ENCODE measurements at places on chromosomes 2 and 18.
A peak's percentile ranks its signal among the peaks of the same experiment; 100 is the strongest.

DNA sequence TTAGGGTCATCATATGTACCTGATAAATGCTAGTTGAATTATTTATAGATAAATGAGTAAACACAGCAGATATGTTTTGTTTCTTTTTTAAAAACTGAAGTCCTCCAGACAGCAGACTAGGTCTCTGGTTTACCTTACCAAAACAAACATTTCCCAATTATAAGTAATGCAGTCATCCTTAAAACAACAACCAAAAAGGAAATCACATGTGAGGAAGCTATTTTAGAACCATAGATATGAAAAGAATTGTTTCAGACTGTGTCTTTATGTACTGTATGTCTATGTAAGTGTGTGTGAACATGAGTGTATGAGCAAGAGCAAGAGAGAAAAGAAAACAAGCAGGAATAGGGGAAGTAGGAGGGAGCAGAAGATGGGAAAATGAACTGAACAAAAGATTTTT lies 441.0 kb downstream of the CPS1 start:
- DNase-seq, result no peak

- DNase-seq, result no peak
Observed at GRCh38 chr2:46601328-46601963, 122.1 kb downstream of the TMEM247 start.

DNA sequence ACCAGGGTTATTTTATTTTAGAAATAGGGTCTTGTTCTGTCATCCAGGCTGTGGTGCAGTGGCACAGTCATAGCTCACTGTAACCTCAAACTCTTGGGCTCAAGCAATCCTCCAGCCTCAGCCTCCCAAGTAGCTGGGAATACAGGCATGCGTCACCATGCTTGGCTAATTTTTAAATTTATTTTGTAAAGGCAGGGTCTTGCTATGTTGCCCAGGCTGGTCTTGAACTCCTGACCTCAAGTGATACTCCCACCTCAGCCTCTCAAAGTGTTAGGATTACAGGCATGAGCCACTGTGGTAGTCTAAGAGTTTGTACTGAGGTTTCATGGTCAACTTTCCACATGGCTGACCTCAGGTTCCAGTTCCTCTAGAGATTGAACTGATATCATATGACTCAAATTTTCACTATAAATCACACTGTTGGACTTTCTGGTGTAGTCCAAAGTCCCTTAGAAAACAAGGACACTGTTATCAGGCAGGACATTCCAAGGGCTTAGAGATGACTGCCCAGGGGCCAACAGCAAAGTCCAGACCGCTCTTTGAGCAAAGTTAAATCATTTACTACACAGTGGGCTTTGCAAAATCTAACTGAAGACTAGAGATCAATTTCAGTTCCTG lies 82.0 kb upstream of the MEX3C start:
- DNase-seq, result no peak

GRCh38 chr18:58911241-58911640 lies 46.6 kb downstream of the ZNF532 start:
- DNase-seq, result no peak

GRCh38 chr2:218263817-218264641 lies 3.2 kb downstream of the GPBAR1 start:
- DNase-seq, result peak; percentile 45

DNA sequence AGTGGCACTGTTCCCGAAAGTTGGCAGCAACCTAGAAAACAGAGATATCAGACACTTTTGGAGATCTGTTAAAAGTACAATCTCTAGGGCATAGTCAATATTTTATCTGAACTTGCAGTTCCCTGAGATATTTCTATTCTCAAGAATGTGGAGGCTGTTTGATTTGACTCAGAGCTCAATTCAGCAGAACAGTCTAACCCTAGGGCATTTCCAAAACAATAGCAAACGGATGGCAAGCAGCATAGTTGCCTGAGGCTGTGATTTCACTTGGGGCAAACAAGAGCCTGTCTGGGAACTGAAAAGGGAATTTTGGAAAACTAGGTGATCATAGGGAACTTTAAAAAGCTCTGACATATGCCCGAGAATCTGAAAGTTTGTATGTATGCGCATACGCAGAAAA lies 772.8 kb upstream of the LRRTM1 start:
- no peak for DNase-seq

GRCh38 chr2:225598426-225598825 lies 198.9 kb downstream of the NYAP2 start:
- no peak for DNase-seq

GRCh38 chr18:50393802-50394201 lies 19.0 kb downstream of the SKA1 start:
- no peak for DNase-seq

GRCh38 chr2:182259629-182260150 lies 167.1 kb downstream of the PDE1A start:
- no peak for DNase-seq

DNA sequence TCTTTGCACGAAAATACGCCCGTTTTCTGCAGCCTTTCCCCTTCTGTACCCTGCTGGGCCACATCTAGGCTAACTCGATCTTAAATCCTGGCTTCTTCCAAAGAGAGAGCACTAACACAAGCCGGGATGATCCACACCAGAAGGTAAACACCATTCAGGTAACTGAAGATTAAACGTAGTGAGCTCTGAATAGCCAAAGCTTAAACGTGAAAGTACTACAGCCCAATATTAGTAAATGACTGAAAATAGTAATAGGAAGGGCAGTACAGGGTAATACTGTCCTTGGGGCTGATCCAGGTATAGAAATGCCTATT lies 422 bp upstream of the MRPL53 start:
- no peak for DNase-seq

GRCh38 chr18:51884039-51884438 lies 456.0 kb upstream of the DCC start:
- no peak for DNase-seq

DNA sequence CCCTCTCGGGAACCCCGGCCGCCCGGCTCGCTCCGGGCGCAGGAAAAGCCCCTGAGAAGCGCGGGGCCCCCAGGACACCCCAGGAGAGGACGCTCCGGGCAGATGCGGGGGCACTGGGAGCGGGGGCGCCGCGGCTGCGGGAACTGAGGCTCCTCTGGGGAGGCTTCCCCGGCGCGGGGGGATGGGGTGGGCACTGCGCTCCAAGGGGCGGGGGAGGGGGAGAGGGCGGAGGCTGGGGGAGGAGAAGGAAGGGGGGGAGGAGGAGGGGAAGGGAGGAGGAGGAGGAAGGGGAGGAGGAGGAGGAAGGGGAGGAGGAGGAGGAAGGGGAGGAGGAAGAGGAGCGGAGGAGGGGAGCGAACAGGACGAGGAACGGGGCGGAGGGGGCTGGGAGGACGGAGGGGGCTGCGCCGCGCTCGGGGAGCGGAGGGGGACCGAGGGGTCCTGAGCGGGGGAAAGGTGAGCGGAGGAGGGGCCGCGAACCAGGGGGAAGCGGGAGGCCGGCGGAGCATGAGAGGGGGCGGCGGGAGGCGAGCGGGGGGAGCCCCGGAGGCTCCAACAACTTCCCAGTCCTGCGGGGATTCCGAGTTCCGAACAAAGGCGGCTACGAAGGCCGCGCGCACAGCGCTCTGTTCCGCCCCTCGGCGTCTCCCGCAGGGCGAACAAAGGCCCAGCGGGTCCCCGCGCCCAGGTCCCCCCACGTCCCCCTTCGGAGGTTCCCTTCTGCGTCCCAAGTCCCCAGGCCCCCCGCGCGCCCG lies 742 bp downstream of the PXDN start:
- DNase-seq, result peak; percentile 69

DNA sequence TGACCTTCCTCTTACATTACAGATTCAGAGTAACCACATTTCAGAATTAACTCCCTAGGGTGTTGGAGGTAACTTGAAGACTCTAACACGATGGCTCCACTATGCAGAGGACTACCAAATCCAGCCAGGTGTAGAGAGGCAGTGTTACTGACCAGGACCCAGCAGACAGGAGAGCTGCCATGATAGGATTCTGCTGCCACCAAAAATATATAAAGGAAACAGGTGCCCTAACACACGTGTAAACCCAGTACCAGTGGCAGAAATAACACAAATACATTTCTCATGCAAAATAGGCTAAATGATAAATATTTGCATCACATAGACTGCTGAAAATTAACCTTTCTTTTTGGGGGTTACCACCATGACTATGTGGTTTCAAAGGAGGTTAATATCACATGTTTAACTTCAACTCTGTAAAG lies 7.0 kb downstream of the ZBTB14 start:
- no peak for DNase-seq

DNA sequence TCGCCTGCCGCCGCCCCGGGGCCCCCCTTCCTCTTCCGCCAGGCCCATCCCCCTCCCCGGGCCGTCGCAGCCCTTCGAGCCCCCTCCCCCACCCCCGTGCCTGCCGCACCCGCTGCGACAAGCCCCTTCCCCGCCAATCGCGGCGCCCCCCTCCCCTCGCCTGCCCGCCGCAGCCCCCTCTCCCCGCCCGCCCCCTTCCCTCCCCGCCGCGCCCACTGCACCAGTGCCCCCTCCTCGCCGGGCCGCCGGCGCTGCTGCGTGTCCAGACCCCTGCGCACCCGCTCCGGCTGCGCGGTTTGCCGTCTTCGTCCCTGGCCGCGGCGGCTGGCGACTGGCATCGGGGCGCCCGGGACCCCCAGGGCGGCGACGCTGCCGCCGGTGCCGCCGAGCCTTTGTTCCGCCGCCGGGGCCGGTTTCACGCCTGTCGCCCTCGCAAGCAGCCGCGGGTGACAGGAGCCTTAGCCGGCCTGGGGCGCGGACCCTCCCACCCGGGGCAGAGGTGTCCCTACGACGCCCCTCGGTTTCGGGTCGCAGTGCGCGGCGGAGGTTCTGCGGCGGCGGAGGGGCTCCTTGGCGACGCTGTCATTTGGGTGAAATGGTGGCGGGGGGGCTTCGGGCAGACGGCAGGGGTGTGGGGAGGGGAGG lies 18.1 kb downstream of the GPC1 start:
- no peak for DNase-seq

DNA sequence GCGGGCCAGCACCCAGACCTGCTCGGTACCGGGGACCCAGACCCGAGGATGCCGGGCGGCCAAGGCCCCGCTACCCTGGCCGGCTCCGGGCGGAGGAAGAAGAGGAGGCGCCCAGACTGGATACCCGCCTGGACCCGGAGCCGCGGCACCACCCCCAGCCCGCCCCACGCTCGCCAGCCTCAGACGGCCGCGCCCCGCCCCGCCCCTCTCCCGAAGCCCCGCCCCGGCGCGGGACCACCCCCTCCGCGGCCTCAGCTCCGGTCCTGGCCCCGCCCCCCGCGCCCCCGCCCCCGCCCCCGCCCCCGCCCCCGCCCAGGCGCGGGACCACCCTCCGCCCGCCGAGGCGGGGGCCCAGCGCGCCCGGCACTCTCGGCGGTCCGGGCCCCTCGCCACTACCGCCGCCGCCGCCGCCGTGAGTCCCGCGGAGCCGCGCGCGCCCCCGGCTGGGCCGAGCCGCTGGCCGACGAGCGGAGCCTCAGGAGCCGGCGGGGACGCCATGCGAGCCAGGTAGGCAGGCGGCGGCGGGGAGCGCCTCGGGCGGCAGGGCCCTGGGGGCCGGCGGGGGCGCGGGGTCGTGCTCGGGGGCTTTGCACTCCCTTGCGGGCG lies at the start of gene SH3BP4:
Gene SH3BP4, plus strand, starts transcription at position 354 of the 606 bp plus-strand sequence. CDS start 82,986 bp downstream, outside the sequence.
- DNase-seq, result peak; percentile 90

DNA sequence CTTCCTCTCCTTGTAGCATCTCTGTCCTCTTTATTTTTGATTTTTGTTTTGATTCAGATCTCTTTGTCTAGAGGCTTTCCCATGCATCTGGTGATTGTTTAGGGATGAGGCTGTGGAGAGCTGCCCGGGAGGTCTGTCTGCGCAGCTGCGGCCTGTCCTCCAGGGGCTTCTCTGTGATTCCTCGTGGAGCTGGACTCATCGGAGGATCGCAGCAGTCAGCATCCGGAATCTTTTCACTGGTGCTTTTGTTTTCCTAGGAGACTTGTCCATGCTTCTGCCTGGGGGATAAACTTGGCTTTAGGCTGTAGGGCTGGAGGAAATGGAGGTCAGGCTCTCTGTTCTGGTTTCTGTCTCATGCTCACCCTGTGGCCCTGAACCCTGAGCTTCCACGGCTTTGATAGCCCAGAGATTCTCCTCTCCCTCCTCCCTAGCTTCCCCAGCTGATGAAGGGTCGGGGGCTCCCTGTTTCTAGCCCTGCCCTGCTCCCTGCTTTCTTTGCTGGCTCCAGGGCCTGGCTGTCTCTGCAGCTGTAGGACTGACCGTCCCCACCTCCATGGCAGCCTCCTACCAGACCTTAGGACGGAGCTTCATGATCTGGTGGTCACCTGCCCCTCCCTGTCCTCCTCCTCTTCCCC lies 35.5 kb downstream of the ZNF532 start:
- DNase-seq, result no peak

GRCh38 chr2:240324312-240325015 lies 111.0 kb upstream of the GPC1 start:
- no peak for DNase-seq

DNA sequence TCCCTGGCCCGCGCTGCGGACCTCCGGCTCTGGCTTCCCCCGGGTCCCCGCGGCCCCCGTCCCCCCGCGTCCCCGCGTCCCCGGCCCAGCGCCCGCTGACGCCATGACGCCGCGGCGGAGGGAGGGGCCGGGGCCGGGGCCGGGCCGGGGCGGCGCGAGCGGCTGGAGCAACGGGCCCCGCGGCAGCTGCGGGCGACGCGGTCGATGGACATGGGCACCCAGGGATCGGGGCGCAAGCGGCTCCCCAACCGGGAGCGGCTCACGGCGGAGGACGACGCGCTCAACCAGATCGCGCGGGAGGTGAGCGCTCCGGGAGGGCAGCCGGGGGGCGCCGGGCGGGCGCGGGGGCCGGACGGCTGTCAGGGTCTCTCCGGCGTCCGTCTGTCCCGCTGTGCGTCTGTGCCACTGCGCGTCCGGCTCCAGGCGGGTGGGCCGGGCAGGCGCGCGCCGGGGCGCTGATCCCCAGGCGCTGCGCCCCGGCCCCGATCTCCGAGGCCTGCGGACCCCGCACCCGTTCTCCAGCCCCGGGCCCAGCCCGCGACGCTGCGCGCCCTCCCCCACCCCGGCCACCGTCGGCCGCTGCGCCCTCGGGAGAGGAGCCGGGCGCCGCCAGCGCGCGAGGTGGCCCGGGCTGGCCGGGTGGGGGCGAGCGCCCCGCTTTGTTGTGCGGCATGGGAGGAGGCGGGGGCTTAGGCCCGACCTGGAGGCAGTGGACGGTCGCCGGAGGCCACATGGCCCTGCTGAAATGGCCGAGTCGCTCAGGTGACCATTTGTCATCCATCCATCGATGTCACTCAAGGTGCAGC lies at the start of gene LRRFIP1:
Gene LRRFIP1, plus strand, starts transcription at position 147 of the 806 bp plus-strand sequence. Its CDS starts 58 bp downstream, at position 205.
- DNase-seq, result peak; percentile 60

All from sciatic nerve (tissue), 2 donors.